ENCODE measurements at places on chromosomes 1 and 21. TPM values are rescaled to one million over a fixed set of nuclear protein-coding genes. Genes with fewer than 3 reads are reported as not detected.

Gene ALX3
- 2.5 TPM for total RNA-seq

Gene CNR2
- 0.05 TPM for total RNA-seq

Gene TMEM240
- total RNA-seq, result 12.0 TPM

Gene CD84
- 2.2 TPM for total RNA-seq

Gene CACHD1
- 34.7 TPM for total RNA-seq

Gene UQCRHL
- 1.1 TPM for total RNA-seq

Gene HHIPL2
- 0.27 TPM for total RNA-seq

Gene NHLH1
- total RNA-seq, result 2.7 TPM

Gene KIAA0040
- 6.8 TPM for total RNA-seq

Gene RIPK4
- total RNA-seq, result 8.8 TPM

Gene CFAP107
- not detected for total RNA-seq

Gene BMP8B
- 6.8 TPM for total RNA-seq

Gene RBM11
- 4.1 TPM for total RNA-seq

Gene ZFP69B
- total RNA-seq, result 10.4 TPM

Gene GUCA2B
- not detected for total RNA-seq

Gene SYPL2
- total RNA-seq, result 5.3 TPM
